NCI-H1694 (cell line): ENCODE measurements at places on chromosomes 4 and X.

DNA sequence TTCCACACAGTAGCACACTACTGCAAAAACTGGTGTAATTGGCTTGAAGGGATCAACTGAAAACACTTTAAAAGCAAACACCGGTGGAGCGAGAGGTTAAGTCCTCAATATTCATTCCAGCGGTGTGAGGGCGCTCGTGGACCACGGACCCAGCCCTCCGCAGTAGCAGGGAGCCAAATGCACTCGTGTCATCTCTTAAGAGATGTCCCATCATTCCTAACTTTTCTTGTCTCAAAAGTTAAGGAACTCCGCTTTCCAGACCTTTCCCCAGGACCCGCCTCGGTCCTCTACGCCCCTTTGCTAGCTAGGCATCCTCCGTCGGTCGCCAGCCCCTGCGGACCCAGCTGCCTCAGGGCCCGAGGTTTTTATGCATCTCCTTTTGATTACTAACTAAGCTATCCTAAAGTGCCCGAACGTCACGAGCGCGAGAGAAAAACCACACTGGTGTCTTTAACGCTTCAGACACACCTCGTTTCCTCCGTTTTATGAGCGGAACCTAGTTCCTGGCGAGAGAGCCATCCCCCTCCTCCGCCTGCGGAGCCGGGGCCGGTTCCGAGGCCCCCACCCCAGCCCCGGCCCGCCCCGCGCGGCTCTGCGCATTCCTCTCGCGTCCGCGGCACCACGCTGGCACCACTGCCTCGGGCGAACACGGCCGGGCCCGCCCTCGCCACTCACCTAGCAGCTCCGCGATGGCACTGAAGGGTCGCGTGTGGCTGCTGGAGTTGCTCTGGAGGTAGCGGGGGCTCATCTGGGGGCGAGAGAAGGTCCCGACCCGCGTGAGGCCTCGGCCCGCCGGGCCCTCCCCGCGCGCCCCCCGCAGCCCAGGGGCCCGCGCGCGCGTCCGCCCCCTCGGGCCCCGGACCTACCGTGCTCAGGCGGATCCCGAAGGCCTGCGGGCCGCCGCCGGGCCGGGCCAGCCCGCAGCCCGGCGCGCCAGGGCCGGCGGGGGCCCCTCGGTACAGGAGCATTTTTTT lies 723 bp downstream of the MORC4 start:
- peak; percentile 21 for DNase-seq

DNA sequence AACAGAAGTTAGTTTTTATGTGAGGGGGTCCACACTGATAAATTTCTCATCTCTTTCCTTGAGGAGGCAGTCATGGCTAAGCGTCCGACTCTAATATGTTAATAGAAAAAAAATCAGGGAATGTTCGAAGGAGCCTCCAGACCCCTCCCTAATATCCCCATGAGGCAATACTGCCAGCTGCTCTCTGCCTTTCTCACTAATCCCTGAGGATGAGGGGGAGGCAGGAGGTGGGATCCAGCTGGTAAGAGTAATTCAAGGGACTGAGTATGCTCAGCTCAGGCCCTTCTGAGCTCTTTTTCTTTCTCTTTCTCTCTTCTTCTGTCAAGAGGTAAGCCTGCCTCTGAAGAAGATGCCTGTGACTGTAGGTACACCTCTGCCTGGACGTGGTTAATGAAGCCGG lies 51.7 kb downstream of the PIR start:
- DNase-seq, result peak; percentile 2

DNA sequence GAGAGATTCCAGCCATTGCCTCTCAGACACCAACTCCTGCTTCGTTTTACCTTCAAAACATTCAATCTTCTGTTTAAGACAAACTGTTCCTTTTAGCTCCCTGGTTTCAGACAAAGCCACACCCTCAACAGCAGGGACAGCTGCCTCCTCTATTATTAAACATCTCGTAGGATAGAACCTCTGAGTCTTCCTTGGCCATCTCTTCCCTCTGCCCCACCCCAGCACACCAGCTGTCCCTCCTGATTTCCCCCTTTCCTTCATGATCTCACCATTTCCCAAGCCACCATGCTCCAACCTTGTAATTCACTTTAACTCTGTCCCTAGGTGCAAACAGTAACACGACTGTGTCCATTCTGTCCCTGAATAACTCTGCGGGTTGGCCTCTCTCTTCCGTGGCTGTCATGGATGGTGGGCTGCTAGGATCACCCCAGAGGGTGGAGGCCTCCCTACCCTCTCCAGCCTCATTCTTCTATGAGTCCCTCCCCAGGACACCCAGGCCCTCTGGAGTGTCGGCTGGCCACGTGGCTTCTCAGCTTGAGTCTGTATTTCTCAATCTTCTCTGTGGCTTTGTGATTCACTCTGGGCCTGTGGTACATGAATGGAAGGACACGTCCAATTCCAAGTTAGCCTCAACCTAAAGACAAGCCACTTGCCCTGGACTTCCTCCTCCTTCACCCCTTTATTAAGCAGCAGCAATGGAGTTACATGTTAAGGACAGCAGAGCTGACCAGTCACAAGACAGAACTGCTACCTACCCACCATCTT lies 349.9 kb downstream of the FBXW7 start:
- DNase-seq, result no peak

GRCh38 chr4:182093935-182094334 lies 149.3 kb upstream of the TENM3 start:
- DNase-seq, result no peak

DNA sequence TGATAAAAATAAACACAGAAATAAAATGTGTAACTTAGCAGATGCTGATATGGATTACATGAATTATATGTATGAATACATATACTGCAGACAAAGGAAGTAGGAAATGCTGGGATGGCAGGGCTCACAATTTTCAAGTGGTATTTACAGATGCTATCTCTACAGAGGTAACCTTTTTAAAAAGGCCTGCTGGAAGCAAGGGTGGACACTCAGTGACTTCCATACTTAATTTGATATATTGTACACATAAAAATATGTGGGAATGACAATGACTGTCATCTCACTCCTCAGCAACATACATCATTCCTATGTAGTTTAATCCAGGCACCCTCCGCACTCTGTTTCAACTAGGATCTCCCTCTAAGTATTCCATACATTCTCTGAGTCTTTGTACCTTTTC lies 452.9 kb downstream of the DTHD1 start:
- no peak for DNase-seq

DNA sequence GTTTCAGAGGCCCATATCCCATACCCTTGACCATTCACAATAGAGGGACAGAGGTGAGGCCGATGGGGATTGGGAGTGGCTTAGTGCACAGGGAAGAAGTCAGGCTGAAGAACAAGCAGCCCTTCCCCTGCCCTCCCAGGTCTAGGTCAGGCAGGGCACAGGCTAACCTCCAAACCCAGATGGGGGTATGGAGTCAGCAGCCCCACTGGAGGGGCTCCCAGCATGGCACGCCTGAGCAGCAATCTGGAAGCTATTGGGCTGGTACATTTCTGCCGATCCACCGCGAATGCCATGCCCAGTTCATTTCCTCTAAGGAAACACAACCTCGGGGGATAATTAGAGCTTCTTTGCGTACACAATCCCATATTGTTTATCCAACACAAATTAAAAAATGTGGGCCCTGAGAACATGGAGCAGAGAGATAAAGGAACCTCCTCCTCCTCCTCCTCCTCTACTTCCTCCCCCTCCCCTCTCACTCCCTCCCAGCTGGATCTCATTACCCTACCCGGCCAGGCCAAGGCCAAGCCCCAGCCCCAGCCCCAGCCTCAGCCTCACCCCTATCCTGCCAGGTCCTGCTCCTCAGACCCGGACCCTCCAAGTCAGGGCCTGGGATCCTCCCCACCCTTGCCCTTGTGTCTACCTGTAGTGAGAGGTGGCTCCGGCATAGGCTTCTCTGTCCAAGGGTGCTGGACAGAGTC lies 83.0 kb downstream of the PJA1 start:
- no peak for DNase-seq

DNA sequence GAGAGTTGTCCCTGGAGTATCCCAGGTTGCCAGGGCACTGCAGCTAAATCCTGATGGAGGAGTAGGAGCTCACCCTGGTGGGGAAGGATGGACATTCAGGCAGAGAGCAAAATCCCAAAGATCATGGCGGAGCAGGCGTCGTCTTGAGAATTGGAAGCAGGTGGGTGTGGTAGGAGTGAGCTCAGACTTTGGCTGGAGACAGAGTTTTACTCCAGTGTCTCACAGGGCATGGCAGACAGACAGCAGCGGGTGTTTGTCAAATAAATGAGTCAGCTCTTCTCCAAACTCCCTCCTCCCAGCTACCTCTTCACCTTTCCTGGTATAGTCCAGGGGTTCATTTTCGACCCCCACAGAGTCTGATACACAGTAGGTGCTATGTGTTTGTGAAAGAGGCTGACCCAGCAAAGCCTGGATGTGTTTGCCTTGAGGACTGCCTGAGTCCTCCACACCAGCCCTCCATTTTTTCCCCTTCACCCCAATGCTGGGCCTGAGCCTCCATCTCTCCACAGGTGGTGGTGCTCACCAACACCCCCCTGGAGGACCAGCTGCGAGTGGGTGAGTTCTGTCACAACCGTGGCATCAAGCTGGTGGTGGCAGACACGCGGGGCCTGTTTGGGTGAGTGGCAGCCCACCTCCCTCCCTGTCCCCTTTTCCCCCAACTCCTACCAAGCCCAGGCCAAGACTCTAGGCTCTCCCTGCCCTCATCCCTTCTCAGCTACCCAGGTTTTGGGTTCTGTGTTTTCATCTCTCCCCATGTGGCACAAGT lies 6.9 kb downstream of the UBA1 start:
- no peak for DNase-seq

DNA sequence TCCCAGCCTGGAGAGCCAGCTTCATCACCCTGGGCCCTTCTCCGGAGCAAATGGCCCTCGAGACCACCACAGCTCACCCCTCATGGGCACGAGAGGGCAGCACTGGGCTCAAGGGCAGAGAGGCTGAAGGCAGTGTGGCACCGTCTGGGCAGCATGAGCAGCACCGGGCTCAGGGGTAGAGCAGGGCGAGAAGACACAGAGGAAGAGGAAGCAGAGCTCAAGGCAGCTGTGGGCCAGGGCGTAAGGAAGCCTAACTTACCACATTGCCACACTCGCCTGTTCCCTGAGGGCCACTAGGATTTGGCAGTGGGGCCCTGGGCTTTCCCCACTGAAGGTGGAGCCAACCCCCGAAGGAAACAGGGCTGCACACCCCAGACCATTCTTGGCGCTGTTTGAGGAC lies 15.5 kb downstream of the ZNF185 start:
- no peak for DNase-seq

DNA sequence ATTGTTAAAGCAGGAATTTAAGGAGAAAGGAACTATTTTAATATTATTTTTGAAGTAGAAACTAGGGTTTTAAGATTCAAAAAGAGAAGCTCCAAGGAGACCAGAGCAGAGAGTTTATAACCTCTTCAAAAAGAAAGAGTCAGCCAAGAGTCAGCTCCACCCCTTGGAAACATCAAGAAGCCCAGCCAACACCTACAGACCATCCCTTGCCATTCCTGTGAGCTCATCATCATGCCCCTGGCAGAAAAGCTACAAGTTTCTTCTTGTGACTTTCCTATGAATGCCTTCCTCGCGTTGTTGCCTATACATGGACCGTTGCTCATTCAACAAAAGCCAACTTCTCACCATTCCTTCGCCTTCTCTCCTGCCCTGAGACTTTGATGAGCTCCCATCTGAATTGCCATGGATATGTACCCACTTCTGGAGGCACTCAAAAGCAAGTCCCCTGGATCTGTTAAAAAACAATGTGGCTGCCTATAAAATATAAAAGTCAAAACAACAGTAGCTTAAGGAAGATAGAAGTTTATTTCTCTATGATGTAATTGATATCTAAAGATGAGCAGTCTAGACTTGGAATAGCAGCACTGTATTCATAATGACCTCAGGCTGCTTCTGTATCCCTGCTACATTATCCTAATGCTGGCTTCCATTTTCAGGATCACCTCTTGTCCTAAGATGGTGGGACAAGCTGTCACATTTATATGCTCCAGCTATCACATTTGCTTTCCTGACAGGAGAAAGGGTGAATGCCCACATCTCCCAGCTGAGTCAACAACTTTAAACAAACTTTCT lies 20.3 kb downstream of the PLRG1 start:
- DNase-seq, result no peak

- no peak for DNase-seq
Observed at GRCh38 chr4:41174444-41174843, 39.9 kb downstream of the APBB2 start.
